ENCODE measurements at places on chromosomes 7 and 10.

GRCh38 chr7:122143376-122143750, 686 bp downstream of the AASS start:
- DNase-seq: no peak

- DNase-seq: no peak
Observed at GRCh38 chr7:131733604-131734003, 177.2 kb upstream of the PODXL start.

GRCh38 chr7:117381362-117381761, 45.9 kb downstream of the ASZ1 start:
- no peak for DNase-seq

DNA sequence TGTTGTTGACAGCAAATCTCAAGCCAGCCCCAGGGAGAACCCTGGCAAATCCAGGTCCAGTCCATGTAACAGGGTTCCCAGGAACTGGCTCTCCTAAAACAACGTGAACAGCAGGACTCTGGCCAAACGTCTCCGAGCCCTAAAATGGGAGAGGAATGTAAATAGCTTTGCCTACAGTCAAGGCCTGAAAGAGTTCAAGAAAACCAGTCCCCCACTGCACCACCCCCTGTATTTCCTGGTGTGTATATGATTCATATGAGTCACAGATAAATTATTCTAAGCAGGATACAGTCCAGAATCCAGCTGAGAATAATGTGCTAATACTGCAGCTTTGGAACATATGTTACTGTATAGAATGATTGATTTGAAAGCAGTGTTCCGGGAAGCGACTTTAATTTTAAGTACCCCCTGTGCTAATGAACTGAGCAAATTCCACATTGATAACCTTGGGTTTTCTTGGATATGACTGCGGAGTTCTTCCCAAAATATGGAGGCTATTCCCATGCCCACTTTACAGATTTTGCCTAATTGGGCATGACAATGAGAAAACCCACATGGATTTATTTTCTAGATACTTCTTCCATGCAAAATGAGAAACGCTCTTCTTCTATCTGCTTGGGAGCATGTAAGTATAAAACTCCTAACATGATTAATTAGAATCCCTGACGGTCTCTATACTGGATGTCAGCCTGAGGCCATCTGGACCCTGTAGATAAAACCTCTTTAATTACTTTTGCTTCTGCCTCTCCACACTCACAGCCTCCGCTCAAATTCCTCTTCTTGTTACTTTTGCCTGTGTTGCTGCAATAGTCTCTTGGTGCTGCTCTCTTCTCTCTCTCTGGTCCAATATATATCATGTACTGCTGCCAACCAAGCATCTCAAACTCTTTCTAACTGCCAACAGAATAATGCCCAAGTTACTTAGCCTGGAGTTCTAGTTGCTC, 50.2 kb downstream of the LAMB4 start:
- DNase-seq: no peak

- no peak for DNase-seq
Observed at GRCh38 chr10:15548331-15548730, 171.4 kb downstream of the ITGA8 start.

DNA sequence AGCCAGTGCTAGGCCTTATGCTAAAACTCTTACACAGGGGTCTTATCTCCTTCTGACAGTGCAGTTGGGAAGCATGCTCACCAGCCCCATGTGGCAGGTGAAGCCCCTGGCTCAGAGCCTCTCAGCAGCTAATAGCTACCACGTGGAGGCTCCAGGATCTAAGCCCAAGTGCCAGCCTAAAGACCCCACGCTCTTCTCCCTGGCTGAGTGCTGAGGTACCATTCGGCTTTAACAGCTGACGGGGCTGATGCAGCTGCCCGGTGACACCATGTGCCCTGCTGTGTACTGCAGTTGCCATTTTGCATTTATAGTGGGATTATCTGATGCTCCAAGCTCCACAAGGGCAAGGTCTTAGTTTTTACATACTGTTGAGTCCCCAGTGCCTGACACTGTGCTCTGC, 515.7 kb upstream of the GALNT17 start:
- DNase-seq: no peak

GRCh38 chr7:155652156-155653114, 8.0 kb downstream of the RBM33 start:
- DNase-seq: no peak

GRCh38 chr10:9437131-9437530, 1382.6 kb downstream of the GATA3 start:
- no peak for DNase-seq

DNA sequence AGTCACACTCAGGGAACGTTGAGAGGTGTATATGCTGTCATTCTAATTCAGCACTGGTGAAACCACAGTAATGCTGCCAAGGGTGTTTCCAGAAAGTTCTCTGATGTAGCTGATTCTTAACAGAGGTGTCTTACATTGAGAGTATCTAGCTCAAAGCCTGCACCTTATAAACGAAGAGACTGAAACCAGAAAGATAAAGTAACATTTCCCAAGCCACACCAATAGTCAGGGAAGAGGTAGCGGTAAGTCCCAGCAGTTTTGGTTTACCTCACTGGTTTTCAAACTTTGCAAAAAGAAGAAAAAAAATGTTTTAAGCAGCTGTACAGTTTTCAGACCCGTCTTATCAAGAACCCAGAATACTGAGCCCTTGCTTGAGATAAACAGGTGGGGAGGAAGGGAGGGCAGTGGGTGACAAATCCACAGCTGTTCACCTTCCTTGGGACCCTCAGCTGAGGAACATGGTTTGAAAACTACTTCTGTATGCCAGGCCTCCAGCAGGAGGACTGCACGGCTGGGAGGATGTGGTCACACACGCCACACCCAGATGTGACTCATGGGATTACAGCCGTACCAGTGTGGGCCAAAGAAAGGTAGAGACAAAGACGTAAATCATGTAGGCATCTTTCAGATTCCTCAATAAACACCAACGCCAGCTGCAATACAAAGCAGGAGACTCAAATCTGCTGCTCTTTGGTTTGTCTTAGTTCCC, 63.9 kb upstream of the GSDME start:
- DNase-seq: peak; percentile 61

GRCh38 chr7:80806663-80807062, 112.2 kb downstream of the SEMA3C start:
- DNase-seq: no peak

DNA sequence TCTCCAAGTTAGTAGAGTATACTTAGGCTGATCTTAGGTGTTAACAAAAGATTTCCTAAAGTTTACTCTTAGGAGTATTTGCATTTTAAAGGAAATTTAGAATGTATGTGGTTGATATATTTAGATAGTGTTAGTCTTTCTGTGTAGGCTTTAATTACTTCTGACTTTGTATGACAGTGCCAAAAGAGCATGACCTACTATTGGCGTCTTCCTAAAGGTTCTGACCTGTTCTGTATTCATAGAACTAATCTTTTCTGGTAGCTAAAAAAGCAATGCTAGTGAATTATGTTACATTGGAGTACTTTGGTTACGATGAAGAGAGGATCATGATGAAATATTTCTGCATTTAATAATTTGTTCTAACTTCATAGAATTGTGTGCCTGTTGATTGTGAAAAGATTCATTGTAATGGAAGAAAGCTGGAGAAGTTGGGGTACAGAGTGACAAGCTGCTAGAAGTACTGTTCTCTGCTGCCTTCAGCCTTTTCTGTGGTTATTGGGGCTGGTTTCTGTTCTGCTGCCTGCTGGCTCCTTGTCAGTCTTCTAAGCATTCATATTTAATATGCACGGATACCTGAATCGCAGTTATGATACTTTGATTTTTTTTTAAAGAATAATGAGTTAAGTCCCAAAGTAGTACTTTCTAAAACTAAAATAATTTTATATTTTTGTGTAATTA, 13.2 kb downstream of the WAC start:
- no peak for DNase-seq

DNA sequence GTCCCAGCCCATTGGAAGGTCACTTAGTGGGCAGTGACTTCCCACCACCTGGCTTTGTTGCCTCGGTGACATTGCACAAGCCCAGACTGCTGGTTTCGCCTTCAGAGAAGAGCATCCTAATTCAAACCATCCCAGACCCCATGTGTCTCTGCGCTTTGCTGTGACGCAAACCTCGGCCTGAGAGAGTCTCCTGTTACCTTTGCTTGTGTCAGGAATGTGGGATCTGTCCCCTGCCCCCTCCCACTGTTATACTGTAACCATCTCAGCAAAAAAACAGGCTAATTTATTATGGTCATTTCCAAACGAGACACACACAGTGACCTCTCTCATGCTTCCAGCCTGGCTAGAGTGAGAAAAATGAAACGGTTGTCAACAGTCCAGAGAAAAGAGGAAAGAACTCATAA, 25.0 kb upstream of the AQP1 start:
- DNase-seq: no peak

All from stimulated activated CD4-positive, alpha-beta T cell treated with anti-CD3 and anti-CD28 coated beads, Interleukin-1b, Interleukin-23, amount 100 ng/mL, for 4 hours (primary cell).